ENCODE measurements at places on chromosomes 11 and 22. TPM values are rescaled to one million over a fixed set of nuclear protein-coding genes. Genes with fewer than 3 reads are reported as not detected.

DNA sequence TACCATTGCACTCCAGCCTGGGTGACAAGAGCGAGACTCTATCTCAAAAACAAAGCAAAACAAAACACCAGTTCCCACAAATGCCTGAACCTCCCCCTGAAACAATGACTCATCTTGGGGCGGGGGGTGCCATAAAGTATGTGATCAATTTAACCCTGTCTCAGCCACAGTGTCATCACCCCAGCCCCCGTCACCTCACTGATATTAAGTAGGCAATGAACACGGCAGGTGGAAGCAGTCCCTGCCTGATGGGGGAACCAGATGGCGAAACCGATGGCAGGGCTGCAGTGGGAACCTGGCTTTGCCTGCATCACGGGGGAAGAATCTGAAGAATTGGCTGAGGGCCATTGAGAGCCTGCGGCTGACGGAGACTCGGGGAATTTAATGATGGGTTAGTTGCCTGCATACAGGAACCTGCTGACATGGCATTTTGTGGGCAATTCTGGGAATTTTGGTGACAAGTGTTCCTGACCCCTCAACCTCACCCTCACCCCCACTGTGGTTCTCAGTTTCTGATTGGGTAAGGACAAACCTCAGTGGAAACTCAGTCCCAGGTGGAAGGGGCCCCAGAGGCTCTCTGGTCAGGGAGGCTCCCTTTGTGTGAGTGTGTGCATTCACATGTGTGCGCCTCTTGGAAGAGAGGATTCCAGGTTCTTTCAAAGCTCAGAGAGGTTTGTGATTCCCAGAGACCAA is 39.1 kb upstream of the SHISAL1 start:
- no peak for DNase-seq

DNA sequence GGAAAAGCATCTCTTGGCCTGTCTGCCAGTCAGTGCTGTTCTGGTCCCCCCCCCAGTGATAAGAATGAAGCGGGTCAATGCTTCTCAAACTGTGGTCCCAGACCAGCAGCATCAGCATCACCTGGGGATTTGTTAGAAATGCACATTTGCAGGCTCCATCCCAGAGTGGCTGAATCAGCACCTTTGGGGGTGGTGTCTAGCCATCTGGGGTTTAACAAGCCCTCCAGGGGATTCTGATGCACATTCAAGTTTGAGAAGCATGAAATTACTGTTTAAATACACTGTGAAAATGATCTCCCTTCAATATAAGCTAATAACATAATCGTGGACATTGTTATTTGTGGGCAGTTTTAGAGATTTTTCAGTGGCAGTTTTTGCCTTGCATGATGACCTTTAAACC is 133.5 kb downstream of the MYO18B start:
- DNase-seq, result no peak

DNA sequence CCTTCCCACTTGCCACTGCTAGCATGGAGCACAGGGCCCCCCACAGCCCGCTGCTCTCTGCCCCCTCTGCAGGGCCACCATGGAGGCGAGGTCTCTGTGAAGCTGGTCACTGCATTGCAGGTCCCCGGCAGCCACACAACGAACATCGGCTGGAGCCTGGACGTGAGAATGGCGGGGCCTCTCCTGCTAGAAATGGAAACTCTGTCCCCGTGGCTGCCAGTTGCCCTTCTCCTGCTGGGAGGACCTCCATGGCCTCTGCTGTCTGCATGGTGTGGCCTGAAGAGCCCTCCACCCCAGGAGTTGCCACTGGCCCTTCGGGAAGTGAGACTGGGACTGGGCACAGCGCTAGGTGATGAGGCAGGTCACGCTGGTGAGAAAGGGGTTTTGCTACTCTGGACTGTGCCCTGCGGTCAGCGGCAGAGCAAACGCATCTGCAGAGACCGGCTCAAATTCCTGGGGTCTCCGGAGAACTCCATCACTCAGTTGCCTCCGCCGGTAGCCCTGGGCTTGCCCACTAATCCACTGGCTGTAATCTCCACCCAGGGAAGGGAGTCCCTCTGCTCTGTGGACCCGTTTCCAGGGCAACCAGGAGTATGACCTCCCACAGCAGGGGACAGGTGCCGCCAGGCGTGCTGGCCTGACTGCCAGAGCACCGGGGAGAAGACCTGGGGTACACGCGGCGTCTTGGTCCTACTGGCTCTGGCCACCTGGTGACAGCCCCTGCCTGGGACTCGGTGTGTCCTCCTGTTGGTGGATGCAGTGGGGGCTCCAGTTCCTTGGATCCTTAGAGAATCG is 806.3 kb downstream of the BRD1 start:
- no peak for DNase-seq

DNA sequence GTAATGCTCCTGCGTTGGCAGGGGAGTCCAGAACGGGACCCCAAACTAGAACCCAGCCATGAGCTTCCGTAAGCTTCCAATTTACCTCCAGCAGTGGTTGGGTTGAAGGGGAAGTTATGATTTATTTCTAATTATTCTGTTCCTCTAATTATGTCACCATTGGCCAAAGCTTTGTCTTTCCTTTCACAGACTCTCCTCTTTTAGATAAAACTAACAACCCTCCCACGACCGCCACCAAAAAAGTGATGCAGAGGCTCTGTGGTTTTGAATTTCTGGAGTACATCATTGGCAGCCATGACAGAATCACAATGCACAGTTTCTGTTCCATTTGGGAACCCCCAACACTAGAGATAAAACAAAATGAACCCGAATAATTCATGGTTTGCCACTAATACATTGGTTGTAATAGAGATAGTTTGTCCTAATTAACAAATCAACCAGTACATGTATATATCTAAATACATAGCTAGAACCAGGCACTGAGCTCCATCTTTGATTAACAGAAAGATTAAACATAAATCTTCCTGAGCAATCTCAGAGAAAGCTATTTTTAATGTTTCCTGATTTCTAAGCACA is 64.3 kb downstream of the ETS1 start:
- DNase-seq, result peak; percentile 63

GRCh38 chr22:35400501-35400790 is 506 bp downstream of the MCM5 start:
- DNase-seq, result no peak

DNA sequence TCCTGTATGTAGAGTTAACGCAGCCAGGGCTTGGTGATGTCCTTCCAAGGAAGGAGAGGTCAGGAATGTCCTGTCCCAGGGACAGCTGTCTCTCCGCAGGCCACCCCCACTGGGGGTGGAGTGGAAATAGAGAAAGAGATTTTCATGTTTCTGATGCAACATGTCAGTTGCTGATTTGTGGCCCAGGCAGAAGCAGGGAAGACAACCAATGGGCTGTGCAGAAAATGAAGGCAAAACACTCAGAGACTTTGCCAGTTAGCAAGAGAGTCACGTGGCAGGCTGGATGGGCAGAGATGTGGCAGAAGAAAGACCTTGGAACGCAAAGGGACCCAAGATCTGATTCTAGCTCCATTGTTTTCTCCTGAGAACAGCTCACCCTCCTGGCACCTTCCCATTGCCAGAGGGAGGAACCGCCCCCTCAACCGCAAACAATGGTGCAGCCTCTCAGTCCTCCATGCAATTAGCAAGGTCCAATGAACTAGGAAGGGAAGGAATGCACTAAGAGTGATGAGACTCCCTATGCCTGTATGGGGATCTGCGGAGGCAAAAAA is 71.0 kb downstream of the SYN3 start:
- no peak for DNase-seq

- DNase-seq, result no peak
These were observed 983 bp downstream of the NARS2 start for GRCh38 chr11:78573681-78574080.

GRCh38 chr11:1791912-1792311 is 28.2 kb upstream of the CTSD start:
- no peak for DNase-seq

DNA sequence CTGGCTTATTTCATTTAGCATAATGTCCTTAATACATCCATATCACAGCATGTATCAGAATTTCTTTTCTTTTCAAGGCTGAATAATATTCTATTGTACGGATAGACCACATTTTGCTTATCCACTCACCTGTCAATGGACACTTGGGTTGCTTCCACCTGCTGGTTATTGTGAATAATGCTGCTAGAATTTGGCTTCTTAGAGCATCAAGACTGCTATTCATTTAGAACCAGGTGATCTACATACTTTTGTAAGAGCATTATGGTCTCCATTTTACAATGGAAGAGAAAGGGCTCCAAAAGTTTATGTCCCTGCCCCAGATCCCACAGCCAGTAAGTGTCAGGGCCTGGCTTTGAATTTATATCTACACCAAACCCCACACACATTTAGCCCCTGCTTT is 100.7 kb upstream of the CD82 start:
- DNase-seq, result no peak

DNA sequence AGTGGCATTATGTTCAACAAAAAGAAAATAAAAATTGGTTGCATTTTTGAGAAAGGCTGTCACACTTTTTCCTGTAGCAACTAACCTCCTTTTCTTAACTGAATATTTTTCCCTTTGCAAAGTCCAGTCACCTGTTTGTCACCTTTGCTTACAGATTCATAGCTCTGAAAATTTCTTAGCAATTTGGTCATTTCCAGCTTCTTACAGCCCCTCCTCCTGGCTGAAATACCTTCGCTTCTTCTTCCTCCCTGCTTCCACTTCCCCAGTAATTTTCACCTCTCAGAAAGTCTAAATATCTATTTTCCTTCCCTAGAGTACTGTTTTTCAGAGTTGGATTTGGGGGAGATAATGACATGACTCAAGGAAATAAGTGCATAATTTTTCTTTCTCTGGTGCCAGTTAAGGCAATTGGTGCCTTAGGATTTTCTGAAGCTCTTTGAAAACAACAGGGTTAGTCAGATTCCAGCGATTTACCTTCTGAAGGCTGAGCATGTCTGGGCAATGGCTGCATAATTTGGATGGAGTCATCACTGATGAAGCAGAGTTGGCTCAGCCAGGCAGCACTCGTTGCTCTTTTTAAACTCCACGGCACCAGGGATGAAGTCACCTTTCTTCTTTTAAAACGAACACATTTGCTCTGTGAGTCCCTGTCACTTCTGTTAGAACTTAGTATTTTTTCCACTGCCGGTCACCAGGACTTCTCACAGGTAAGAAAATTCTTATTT is 62.1 kb upstream of the AMOTL1 start:
- no peak for DNase-seq

GRCh38 chr11:61776561-61777075 is 15.8 kb downstream of the TMEM258 start:
- peak; percentile 40 for DNase-seq

- DNase-seq, result no peak
These were observed 44.9 kb downstream of the TMEM135 start for GRCh38 chr11:87082590-87082989.

DNA sequence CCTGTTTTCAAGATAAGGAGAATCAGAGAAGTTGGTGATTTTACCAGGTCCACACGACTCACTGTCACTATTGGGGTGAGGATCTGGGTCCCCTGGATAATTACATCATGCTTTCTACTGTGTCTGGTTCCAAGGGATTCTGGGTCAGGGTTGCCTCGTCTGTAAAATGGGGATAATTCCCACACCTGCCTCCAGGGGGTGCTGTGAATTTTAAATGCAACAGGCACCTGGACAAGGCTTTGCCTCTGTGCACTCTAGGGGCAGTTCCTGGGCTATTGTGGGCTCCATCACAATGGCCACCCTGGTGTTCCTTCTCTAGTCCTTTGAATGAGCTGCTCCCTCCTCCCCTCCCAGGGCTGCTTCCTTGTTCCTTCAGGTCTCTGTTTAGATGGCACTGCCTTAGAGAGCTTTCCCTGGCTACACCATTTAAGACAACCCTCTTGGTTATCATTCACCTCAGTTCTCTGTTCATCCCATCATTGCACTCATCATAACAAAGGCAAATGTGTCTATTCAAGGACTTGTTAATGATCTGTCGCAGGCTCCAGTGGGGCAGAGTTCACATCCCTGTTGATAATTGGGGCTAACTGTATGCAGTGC is 178.6 kb downstream of the MIAT start:
- DNase-seq, result peak; percentile 49

- DNase-seq, result peak; percentile 30
These were observed 2.9 kb upstream of the WDR74 start for GRCh38 chr11:62842171-62842741.

GRCh38 chr11:78573271-78573670 is 1.4 kb downstream of the NARS2 start:
- no peak for DNase-seq

DNA sequence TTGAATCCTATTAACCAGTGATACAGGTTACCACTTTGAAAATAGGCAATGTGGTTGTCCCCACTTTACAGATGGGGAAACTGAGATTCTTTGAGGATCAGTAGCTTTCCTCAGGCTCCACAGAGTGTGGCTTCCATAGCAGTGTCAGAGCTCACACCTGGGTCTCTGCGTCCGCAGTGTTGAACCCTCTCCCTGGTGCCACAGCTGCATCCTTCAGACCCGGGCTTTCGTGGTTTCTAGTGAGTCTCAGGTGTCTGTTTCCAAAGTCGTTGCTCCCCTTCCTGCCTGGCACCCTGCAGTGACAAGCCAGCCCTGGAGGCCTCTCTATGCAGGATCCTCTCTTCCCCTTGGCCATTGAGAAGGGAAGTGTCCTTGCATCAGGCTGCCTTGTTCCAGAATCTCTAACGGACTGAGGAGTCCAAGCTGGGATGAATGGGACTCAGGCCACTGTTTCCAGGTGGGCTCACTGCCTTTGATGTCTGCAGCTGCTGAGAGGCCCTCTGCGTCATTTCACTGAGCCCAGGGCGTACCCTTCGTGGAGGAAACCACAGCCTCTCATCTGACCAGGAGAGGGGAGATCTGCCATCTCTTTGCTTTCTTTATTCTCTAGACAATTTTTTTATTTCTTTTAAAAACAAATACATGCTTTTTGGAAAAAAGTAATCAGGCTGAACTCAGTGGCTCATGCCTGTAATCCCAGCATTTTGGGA is 48.4 kb upstream of the MICAL2 start:
- no peak for DNase-seq

- DNase-seq, result no peak
These were observed 18.0 kb downstream of the DHCR7 start for GRCh38 chr11:71430166-71430565.

- no peak for DNase-seq
These were observed 102.2 kb downstream of the SEZ6L start for GRCh38 chr22:26271427-26271826.

DNA sequence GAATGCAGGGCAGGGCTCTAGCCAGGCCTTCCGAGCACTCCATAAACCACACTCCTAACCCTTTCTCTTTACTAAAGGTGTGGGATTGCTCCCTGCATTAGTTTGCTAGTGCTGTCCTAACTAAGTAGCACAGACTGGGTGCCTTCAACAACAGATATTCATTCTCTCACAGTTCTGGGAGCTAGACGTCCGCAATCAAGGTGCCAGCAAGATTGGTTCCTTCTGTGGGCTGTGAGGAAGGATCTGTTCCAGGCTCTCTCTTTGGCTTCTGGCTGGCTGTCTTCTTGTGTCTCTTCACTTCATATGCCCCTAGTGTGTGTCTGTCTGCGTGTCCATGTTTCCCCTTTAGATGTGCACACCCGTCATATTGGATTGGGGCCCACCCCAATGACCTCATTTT is 59.8 kb downstream of the GALNT18 start:
- DNase-seq, result no peak

GRCh38 chr11:57480409-57481137 is 20.2 kb downstream of the RTN4RL2 start:
- peak; percentile 52 for DNase-seq

GRCh38 chr11:113349528-113349927 is 35.1 kb downstream of the TTC12 start:
- DNase-seq, result no peak

Gene DYNC2H1
- total RNA-seq, result 3.2 TPM

Gene TRPC6
- total RNA-seq, result not detected

Gene COPB1
- 93.1 TPM for total RNA-seq
